Inflammatory macrophage treated with lipopolysaccharide for 4 hours (primary cell): ENCODE measurements at places on chromosomes 1 and 21.

- DNase-seq = peak; percentile 19
Measured at GRCh38 chr1:17441265-17441992, 2.0 kb upstream of the RCC2 start.

- no peak for DNase-seq
Measured at GRCh38 chr1:117646007-117646811, 40.4 kb downstream of the TENT5C start.

DNA sequence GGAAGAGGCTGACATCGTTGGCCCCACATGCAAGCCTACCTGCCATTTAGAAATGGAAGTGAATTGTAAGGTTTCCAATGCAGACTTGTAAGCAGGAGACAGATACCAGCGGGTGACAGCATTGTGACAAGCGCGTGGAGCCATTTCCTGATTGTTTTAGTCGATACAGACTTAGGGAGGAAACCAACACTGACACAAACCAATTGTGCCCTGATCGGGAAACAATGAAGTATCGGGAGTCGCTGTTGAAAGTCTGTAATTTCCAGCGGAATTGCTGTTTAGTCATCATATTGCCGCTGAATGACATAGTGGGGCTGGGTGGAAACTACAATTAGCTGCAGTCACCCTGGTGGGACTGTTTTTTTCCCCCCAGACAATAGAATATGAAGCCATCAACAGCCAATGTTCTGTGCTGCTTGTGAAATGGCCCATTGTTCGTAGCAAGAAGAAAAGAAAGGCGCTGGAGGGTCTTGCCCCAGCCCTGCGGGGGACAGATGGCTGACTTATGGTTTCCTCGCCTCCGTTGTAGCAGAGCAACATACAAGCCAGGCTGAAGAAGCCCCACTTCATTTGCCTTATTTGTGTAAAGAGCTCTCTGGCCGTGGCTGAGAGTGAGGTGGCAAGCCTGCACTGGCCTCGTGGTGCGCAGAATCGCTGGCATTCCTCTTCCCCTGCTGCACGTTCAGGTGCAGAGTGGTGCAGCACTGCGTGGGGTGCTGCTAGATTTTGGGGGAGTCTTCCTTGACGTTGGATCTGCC, 462.7 kb downstream of the CAMTA1 start:
- peak; percentile 25 for DNase-seq

DNA sequence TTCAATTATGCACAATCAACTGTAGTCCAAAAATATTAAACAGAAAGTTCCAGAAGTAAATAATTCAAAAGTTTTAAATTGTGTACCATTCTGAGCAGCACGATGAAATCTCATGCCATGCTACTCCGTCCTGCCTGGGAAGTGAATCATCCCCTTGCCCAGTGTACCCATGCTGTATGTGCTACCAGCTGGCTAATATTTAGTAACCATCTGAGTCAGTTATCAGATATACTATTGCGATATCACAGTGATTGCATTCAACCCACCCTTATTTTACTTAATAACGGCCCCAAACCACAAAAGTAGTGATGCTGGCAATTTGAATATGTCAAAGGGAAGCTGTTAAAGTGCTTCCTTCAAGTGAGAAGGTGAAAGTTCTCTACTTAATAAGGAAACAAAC, 56.2 kb downstream of the EVI5 start:
- DNase-seq = peak; percentile 85

- no peak for DNase-seq
Measured at GRCh38 chr1:23573574-23574182, 14.4 kb upstream of the ID3 start.

- DNase-seq = no peak
Measured at GRCh38 chr1:32736812-32737791, 34.5 kb upstream of the SYNC start.

DNA sequence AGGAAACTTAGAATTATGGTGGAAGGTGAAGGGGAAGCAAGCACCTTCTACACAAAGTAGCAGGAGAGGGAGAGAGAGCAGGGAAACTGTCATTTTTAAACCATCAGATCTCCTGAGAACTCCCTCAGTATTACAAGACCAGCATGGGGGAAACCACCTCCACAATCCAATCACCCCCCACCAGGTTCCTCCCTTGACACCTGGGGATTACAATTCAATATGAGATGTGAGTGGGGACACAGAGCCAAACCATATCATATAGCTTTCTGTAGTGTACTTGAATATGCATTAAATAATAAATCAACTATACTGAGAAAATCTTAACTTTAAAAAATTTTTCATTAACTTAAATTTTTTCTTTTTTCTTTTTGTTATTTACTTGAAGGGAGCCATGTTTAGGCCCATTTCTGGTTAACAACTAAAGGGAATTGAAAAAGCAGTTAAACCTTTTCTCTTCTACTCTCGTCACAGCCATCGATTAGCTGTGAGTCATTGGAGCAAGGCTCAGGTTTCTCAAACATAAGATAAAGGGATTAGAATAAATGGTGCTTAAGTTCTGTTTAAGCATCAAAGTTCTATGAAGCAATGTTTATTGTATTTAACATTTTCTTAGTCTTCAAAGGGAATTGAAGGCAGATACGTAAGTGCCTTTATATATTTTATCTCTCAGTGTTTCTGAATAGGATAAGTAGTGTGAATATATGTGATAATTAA, 72.2 kb upstream of the DPT start:
- no peak for DNase-seq

GRCh38 chr1:68321084-68321685, 88.9 kb upstream of the WLS start:
- peak; percentile 5 for DNase-seq

- no peak for DNase-seq
Measured at GRCh38 chr1:100479620-100480338, 58.2 kb upstream of the GPR88 start.

DNA sequence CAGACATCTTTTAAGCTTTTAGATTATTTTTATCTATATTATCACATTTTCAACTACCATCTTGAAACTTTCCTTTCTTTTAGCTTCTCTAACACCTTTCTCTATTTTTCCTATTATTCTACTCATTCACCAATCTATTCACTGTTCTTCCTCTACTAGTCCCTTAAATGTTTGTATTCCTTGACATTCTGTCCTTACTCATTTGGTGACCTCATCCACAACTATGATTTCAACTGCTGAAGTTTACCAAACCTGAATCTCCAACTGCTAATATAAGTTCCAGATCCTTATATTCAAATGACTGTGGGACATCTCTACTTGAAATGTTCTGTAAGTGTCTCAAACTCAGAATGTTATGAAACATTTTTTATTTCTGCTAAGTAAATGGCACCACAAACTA, 49.2 kb downstream of the TUT4 start:
- DNase-seq = no peak

DNA sequence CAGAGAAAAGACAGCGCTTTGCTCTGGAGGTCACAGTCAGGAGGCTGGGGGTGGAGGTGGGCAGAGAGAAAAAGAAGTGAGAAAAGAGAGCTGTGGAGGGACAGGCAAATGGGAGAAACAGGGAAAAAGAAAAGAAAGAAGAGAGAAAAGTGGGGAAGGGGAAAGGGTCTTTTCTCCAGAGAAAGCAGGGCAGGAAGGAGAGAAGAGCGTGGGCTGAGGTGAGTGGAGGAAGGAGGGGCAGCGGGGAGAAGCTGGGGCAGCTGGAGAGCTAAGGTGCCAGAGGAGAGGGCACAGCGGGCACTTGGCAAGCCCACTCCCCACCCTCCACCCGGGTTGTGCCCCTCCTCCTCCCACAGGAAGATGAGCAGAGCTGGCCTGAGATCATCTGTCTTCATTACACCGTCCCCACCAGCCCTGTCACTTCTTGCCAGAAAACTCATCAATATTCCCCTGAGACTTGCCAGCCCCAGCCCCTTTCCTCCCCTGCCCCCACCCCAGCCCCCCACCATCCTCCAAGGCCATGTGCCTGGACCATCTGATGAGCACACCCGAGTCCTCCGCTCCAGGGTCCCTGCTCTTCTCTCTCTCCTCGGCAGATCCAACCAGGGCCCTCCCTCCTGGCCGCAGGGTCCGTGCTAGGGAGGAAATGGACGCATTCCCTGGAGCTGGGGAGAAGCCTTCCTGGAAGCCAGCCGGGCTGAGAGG, 17.0 kb upstream of the BLACAT1 start:
- DNase-seq = no peak

- peak; percentile 55 for DNase-seq
Measured at GRCh38 chr1:168509875-168510791, 33.7 kb downstream of the XCL2 start.

- DNase-seq = no peak
Measured at GRCh38 chr1:161949548-161949947, 74.1 kb downstream of the OLFML2B start.

DNA sequence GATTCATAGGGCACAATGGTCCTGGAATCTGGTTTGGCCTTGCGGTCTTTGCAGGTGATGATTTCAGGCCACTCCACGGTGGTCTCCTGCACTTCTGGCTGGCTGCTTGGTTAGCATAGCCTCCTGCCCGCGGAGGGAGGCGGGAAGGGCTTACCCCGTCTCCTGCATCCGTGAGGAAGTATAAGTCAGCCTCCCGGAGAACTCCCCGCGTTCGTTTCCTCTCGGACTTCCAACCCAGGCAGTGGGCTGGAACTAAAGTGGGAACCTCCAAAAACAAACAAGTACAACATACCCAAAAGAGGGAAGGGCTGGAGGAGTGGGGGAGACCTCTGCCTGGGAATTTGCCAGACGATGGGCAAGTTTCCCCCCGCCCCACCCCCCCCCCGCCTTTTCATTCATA, 939 bp upstream of the CCN1 start:
- DNase-seq = no peak

DNA sequence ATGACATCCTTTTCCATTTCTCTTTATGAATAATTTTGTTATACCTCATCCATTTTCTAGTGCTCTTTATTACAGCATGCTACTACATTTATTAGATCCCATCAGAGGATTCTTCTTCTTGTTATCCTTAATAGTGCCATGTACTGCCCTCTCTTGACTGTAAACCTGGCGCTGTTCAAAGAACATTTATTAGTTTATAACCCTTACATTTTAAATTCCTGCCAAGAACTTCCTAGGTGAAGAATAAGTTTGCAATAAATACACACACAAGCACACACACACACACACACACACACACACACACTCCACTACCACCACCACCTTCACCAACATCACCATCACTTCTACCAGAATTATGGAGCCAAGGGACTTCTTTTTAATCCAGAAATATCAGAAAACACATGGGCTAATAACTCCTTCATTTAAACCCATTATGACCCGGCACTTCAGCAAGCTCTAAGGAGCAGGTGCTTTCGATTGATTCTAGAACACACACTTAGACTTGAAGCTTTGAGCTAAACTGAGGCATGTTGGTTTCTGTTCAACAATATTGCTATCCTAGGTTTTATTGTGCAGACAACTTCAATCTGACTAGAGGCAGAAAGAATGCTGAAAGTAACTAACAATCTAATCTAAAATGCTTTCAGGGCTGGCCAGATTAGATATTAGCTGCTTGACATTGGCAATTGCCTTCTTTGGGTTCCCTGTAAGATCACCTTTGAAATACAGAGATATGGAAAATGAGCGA, 556.8 kb downstream of the LMO4 start:
- DNase-seq = no peak

GRCh38 chr1:119674111-119674526, 26.1 kb upstream of the ZNF697 start:
- DNase-seq = no peak

DNA sequence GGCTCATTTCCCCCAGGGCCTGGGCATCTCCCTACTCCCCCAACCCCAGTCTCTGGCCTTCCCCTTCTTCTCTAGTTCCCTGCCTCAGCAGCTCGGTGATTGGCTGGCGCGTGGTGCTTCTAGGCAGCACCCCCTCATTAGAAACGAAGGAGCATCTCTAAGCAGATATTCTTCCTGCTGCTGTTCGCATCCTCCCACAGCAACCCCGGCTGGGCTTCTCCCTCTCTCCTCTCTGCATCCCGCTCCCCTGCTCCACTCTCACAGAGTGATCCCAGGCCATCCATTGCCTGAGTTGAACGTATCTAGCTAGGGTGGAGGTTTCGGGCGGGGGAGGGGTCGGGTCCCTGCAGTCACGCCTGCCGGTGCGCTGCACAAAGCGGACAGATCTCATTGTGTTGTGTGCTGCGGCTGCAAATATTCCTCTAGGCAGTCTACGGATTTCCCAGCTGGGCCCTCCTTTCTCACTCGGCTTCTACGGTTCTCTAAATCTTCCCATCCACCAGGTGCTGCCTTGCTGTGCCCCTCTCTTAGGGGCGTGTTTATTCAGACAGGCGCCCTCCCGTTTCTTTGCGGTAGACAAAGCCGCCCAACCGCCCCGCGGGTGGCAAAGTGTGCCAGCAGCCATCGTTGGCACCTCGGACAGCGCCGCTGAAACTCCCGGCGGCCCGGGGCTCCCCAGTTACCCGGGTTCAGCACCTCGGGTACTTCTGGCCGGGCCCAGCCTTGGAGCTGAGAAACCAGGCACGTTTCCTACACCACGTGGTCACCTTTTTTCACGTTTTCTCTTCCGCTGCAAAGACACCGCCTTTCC, 2.2 kb downstream of the CACNA1E start:
- no peak for DNase-seq

DNA sequence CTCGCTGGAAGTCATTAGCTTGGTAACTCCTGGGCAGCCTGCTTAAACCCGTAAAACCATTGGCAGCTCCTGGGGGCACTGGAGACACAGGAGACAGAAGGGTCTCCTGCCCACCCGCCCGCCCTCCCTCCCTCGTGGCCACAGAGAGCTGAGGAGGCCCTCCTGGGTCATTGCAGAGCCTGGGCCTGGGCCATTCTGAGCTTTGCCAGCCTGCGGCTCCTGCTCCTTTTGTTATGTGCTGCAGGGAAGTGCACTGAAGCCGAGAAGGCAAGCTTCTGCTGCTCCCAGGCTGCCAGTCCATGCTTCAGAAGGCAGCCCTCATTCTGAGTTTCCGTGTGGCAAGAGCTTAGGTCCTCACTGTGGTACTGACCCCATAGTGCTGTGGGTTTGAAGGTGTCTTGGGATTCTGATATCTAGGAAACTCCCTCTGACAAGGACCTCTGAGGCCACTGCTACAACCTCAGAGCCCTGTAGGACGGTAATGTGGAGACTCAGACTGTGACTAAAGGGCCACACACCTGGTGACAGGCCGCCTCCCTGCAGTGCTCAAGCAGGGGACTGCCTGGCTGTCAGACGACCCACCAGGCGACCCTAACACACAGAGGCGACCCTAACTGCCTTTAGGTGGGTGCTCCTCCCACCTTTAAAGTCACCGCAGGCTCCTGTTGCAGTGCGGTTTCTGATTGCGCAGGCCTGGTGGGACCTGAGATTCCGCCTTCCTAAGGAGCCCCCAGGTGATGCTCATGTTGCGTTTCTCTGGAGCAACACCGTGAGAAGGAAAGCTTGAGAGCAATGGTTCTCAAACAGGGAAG, 118.7 kb downstream of the IER5 start:
- DNase-seq = no peak

DNA sequence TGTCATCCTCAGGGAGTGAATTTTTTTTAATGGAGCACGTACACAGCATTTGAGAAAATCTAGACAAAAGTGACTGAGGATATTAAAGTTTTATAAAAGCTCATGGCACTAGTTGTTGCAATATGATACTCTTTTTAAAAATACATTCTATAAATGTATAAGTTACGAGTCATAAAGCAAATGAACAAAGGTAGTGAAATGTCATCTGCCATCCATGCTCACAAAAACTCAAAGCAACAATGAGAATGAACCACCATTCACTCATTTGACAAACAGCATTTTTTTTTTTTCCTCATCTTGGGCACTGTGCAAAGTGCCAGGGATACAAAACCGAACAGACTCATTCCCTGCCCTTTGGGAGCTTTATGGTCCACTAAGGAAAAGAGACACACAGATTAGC, 38.7 kb downstream of the GPR137B start:
- no peak for DNase-seq
